ENCODE measurements at places on chromosomes 2 and 18. TPM values are rescaled to one million over a fixed set of nuclear protein-coding genes. Genes with fewer than 3 reads are reported as not detected.

DNA sequence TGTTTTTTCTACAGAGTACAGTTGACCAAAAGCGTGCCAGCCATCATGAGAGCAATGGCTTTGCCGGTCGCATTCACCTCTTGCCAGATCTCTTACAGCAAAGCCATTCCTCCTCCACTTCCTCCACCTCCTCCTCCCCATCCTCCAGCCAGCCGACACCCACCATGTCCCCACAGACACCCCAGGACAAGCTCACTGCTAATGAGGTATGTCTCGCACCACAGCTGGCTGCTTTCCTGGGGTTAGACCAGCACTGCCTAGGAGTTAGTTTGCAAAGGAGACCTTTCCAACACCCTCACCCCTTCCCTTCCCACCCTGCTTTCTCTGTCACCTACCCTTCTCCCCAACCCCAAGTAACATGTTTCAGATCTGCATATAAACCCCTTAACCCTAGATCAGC lies 120.3 kb upstream of the IL1R2 start:
- no peak for DNase-seq

GRCh38 chr2:8382485-8382884 lies 299.4 kb upstream of the ID2 start:
- DNase-seq, result no peak

DNA sequence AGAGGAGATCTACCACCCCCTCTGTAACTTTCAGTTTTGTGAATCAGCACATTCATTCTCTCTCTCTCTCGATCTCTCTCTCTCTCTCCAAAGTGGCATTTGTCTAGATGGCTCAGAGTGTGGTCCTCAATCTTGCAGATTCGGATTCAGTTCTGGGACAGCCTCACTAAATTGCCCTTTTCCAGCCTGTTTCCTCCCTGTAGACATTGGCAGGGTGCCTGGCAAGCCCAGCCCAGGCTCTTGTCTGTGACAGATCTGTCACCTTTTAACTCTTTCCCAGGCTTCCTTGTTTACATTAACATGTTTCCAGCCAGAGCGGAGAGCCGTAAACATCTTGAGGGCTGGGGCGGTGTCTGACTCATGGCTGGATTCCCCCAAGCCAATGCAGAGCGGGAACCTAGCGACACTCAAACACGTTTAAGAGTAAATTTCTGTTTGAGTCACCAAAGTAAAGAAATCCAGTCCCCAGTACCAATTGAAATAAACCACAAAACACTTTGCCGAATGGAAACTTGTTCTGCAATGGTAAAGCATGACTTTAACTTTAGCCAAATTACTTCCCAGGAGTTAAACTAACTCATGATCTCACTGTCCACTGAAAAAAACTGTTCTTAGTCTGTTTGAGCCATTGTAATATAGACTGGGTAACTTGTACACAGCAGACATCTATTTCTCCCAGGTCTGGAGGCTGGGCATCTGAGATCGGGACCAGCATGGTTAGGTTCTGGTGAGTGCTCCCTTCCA lies 6.6 kb upstream of the CYP27C1 start:
- DNase-seq, result peak; percentile 84

DNA sequence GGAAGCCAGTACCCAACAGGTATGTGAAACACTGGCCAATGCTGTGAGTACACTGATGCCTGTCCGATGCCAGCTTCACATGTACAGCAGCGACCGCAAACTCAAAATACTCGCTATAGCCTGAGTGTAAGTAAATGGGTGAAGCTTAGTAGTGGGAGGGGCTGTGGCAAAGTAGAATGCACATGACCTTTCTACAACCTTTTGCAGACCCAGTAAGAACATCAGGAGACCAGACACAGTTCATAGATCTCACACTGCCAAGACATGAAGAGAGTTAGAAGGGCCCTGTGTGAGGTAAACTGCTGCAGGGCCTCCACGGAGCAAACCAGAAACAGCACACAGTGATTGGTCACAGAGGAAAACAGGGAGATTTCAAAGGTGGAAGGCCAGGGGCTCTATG lies 9.1 kb upstream of the UBXN4 start:
- DNase-seq, result no peak

GRCh38 chr2:216850665-216851322 lies 9.1 kb downstream of the TNP1 start:
- no peak for DNase-seq

- no peak for DNase-seq
Measured at GRCh38 chr18:37343542-37343851, 222.1 kb downstream of the CELF4 start.

- no peak for DNase-seq
Measured at GRCh38 chr2:39136799-39137198, 15.9 kb upstream of the SOS1 start.

- DNase-seq, result no peak
Measured at GRCh38 chr2:98458207-98458606, 13.5 kb downstream of the INPP4A start.

- DNase-seq, result no peak
Measured at GRCh38 chr2:160482673-160483072, 10.9 kb downstream of the RBMS1 start.

DNA sequence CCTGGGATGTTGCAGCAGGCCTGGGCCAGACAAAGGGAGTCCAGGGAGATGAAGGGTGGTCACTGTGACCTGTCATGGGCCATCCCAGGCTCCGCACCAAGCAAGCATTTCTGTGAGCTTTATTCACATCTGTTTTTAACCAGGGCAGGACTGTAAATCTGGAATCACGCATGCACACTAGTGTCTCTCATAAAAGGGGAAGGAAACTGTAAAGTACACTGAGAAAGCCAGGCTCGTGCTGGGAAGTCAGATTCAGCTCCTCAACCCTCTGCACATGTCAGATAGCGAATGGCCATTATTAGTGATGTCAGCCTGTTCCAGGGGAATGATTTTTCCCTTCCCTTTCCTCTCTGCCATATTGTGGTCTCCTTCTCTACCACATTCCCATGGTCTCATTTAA lies 818.6 kb upstream of the RAB6C start:
- no peak for DNase-seq

DNA sequence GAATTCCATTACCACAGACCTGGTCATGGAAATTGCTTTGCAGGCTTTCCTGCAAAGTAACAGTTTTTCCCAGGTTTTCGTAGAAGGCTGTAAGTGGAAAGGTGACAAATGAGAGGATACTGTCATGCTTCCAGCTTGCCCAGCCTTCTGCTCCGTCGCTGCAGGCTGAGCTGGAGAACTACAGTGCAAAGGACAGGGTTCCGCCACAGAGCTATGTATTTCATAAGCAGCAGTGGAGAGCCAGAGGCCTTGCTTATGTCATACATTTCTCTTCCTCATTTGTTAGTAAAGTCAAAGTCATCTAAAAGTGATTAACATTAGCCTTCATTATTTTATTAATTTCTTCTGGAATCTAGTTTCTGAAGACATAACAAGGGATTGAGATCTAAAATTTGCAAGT lies 72.9 kb upstream of the RBM44 start:
- DNase-seq, result no peak

- no peak for DNase-seq
Measured at GRCh38 chr18:79748321-79749180, 49.2 kb upstream of the KCNG2 start.

- no peak for DNase-seq
Measured at GRCh38 chr2:176114930-176115625, 1.5 kb upstream of the HOXD10 start.

DNA sequence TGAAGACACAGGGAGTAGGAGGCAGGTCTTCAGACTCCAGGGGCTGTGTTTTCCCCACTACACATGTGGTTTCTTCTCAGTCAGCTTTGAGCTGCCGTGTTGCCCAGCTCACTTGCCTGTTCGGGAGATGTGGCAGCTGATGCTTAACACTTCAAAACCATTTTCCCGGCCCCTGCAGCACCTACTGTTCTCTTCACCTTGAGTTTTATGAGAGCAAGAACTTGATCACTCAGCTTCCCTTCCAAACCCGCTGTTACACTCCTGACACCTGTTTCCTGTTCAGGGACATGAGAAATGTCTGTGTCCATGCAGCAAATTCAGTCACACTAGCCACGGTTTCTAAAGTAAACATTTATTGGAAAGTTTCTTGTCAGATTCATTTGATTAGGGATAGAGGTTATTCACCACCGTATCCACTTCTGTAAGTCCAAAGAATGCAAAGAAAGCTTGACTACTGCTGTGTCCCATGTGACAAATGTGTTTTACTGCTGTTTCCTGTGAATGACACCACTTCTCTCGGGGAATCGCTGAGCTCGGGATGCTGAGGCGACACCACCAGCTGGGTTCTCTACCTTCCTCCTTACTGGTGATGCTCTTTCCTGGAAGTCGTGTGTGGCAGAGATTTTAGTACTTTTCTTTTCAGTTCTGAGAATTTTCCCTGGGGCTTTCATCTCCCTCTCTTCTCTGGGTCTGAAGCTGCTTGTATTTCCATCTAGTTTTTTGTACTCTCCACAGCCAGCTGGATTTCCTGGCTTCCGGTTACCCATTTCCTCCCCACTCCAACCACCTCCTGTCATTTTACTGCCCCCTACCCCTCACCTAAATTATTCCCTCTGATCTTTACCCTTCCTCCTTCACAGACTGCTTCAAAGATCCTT lies 91.7 kb downstream of the KLF7 start:
- peak; percentile 28 for DNase-seq

- DNase-seq, result no peak
Measured at GRCh38 chr18:6355789-6356589, 58.7 kb downstream of the L3MBTL4 start.

DNA sequence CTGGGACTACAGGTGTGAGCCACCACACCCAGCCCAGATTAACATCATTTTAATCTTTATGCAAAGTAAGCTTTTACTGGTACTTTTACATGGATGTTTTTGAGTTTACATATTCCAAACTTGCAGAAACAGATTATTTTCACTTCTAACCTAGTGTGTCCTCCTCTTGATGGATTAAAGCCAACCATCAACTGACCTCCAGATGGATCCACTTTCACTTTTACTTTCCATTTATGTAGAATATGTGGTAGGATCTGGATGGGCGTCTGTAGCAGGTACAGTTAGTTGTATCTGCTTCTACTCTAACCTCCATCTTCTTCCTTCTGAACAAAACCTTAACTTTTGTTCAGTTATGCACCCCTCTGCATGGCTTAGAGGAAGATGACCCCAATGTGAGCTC lies 264.1 kb downstream of the CDH20 start:
- no peak for DNase-seq

- peak; percentile 79 for DNase-seq
Measured at GRCh38 chr2:88590998-88591613, 36.2 kb downstream of the EIF2AK3 start.

DNA sequence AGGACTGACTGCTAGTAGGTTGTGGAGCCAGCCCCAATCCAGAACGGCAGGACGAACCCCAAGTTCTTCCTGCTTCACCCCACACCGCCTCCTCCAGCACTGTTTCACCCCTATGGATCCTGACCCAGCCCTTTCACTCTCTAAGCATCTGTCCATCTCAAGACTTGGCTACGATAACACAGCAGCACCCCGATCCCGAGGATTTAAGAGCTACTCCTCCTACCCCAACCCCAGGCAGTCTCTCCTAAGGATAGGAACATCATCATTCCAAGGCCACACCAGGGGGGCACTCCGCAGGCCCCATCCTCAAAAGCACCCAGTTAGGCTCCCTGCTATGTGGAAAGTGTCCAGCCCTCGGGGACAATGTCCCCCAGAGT lies 645 bp downstream of the KCTD18 start:
- peak; percentile 22 for DNase-seq

- no peak for DNase-seq
Measured at GRCh38 chr18:48459465-48459864, 50.3 kb upstream of the ZBTB7C start.

DNA sequence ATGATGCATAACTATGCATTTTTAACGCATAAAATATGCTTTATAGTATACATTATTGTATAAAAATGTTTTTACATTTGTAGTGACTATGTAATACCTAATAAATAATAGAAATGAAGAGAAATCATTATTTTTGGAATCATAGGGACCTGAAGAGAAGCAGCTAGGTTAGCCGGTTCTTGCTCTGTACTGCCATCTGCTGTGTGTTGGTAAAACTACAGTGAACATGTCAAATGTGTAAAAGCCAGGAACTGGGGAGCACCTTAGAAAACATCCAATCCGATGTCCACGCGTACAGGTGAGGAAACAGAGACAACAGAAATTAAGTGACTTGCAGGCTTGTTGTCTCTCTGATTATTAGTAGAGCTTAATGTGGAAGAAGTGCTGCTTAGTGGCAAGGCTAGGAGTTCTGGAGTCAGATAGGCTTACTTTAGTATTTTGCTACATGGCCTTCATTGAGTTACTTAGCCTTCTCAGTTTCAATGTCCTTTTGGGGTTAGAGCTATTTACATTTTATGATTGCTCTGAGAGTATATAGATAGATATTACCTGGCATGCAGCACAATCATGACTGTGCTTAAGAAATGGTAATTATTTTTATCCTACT lies 386.5 kb downstream of the DLGAP1 start:
- peak; percentile 72 for DNase-seq

- DNase-seq, result no peak
Measured at GRCh38 chr2:232875256-232876121, 5.4 kb downstream of the SNORC start.

- no peak for DNase-seq
Measured at GRCh38 chr2:72292433-72292832, 144.8 kb upstream of the CYP26B1 start.

DNA sequence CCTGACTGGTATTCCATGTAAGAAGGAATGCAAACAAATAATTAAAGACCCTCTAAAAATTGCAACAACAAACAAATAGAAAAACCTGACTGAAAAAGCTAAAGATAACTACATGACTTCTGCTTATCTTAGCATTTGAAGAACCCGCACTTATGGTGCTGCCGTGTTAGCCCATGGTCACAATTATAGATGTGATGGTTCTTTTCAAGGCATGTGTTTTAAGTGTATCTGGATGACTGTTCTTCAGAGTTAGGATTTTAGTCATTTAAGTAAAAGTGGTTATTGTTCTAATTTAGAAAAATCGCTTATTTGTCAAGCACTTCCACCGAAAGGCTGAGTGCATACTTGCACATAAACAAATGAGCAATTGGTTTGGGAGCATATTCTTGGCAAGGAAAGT lies 77.3 kb downstream of the CPS1 start:
- DNase-seq, result no peak

- DNase-seq, result no peak
Measured at GRCh38 chr2:179266271-179266670, 1.6 kb upstream of the SESTD1 start.

- peak; percentile 7 for DNase-seq
Measured at GRCh38 chr2:17719562-17720371, 33.8 kb downstream of the SMC6 start.

- DNase-seq, result no peak
Measured at GRCh38 chr18:68925268-68925667, 127.4 kb downstream of the CCDC102B start.

Gene CTAGE1
- not detected for total RNA-seq

Gene DSG1
- total RNA-seq, result not detected

Gene ITPRIPL1
- 2.2 TPM for total RNA-seq

Gene IL18R1
- 7.5 TPM for total RNA-seq

Gene GDF7
- total RNA-seq, result 0.54 TPM

Gene HPCAL1
- total RNA-seq, result 122 TPM

Gene NT5C1B
- total RNA-seq, result not detected

Gene RAD51AP2
- not detected for total RNA-seq

Gene DLX1
- total RNA-seq, result not detected

Gene SH2D6
- total RNA-seq, result 0.74 TPM

Gene ATOH8
- total RNA-seq, result 38.6 TPM

Gene C18orf32
- 58.0 TPM for total RNA-seq
